ENCODE measurements at places on chromosomes 5 and 9.

DNA sequence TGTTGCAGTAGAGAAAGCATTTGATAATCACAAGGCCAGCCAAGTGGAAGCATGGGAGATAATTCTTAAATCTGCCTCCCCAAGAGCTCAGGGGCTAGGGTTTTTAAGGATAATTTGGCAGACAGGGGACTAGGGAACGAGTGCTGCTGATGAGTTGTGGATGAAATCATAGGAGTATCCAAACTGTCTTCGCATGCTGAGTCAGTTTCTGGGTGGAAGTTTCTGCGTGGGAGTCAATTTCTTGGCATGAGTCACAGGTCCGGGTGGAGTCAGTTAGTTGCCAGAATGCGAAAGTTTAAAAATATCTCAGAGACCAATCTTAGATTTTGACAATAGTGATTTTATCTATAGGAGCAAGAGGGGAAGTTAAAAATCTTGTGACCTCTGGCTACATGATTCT is 112.6 kb downstream of the TMC1 start:
- no peak for DNase-seq

DNA sequence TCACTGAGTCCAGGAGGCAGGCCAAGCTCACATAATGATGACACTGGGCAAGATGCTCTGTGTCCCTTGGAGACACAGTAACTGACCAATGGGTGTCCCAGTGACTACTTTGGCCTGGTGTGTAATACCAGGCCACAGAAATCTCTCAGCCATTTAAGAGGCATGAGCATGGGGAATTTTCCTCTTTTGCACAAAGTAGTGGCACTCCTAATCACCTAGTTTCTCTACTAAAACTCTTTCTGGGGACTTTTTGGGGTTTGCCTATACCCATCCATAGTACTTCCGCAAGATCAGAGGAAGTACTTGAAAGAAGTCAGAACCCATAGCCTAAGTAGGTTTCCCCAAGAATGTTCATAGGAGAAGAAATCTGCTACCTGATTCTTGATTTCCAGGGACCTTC is 161.9 kb downstream of the ARSB start:
- DNase-seq = no peak

DNA sequence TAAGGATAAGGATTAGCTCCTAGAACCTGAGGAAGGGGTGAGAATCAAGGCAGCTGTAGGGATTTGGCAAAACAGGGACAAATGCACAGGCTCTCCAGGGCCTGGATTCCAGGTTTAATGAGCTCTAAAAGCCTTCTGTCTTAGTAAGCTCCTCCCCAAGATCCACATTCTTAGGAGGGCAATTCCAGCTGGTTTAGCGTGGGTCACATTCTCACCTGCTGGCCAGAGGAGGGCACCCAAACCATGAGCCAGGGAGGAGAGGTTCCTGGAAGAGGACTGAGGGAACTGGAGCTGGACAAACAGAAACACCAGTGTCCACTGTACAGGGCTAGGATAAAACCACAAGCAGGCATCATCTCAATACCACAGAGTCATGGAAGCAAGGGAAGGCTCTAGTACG is 480.0 kb downstream of the CCDC171 start:
- DNase-seq = no peak

DNA sequence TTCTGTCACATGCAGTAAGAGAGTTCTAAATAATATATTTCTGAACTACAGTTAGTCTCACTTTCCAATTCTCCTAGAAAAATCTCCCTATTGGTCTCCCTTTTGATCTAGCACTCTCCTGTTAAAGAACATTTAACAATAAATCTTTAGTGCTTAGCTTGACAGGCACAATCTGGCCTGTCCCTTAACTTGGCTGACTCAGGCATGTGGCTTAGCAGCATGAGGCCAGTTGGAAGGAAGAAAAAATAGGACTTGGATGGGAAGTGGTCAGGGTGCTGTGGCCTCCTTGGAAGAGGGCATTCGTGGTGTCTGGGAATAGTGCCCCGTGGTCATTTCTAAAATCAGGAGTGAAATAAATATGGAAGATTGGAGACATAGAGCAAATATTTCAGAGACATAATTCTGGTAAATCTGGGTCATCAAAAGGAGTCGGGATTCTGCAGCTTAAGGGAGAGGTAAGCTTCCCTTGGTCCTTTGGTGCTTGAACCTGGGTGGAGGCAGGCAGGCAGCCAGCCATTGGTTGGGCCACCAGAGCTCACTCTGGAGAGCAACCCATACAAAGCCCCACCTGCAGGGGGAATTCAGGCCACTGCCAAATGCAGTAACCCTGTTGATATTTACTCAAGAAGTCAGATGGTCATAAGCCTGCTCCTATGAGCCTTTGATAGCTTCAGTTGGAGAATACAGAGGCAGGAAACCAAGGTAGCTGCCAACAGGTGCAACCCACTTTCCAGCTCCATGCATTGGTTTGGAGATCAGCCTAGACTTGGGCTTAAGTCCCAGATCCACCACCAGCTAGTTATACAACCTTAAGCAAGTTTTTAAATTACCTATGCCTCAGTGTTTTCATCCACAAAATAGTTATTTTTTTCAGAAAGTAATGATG is 28.8 kb upstream of the TLE4 start:
- peak; percentile 55 for DNase-seq

GRCh38 chr9:127970401-127971313 is 10.1 kb downstream of the EEIG1 start:
- DNase-seq = no peak

DNA sequence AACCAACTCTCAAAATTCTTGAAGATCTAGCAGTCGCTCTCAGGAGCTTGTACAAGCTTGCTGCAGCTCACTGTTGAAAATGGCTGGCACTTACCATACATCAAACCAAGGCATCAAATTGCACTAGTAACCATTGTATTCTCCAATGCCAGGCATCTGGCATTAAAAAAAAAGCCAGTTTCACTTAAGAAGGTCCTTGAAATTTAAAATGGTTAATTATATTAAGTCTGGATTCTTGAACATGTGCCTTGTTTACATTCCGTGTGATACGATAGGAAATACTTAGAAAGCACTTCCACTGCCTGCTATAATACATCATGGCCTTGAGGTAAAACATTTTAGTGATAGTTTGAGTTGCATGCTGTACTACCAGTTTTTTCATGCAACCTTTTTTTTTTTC is 300.7 kb downstream of the KDM4C start:
- no peak for DNase-seq

DNA sequence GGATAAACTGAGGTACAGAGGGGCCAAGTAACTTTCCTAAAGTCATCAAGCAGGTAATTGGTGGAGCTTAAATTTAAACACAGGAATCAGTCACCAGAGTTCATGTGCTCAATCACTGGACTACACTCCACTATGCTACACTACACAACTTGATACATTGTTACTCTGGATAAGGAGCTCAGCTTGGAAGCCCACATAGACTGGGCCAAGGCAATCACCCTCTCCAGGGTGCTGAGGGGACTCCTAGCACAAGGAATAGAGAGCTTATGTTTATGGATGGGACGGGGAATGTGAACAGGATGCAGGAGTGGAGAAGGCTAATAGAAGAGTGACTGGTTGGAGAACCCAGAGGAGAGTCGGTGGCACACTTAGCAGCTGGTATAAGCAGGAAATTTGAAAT is 113.5 kb upstream of the NFIB start:
- no peak for DNase-seq

Data from cerebellum (tissue), 4 donors.